ENCODE measurements at places on chromosomes 1 and 21. TPM values are rescaled to one million over a fixed set of nuclear protein-coding genes. Genes with fewer than 3 reads are reported as not detected.

CAPN8 gene
- total RNA-seq: not detected

GPR37L1 gene
- total RNA-seq: not detected

DNA sequence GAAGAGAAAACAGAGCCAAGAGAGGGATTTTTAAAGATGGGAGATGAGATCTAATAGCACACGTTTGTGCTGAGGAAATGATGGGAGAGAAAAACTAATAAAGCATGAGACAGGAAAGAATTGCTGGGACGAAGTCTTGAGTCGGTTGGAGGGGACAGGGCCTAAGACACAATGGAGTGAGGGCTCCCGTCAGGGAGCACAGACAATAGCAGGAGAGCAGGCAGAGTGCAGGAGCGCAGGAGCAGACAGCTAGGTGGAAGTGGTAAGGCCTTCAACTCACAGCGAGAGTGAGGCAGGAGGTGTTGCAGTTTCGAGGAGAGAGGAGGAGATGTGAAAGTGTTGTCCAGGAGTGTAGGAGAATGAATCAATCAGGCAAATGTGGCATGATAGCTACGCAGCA, 59.9 kb upstream of the SOX13 start:
- no peak for DNase-seq

KISS1 gene
- not detected for total RNA-seq

GRCh38 chr1:16628361-16629111, 15.2 kb upstream of the NBPF1 start:
- DNase-seq: no peak

- no peak for DNase-seq
Observed at GRCh38 chr1:24501371-24502064, 1.1 kb upstream of the RCAN3 start.

GRCh38 chr21:28252928-28253327, 739.7 kb downstream of the LTN1 start:
- DNase-seq: no peak

DNA sequence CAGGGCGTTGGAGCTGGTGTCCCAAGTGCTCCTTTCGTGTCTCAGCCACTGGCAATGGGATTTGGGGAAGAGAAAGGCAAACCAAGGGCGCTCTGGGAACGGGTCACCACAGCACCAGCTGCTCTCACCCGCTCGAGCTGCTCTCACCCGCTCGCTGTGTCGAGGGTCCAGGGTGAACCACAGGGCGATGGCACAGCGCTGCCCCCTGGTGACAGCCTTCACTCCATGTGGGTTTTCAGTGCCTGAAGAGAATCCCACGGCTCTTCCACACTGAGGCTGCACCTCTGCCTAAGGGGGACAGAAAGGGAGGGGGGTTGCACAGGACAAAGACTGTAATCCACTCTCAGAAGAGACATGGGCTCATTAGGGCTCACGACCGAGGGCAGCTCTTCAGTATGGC, 7.1 kb upstream of the CLDN19 start:
- DNase-seq: peak; percentile 78

GRCh38 chr1:28365864-28366263, 3.7 kb upstream of the PHACTR4 start:
- no peak for DNase-seq

DNA sequence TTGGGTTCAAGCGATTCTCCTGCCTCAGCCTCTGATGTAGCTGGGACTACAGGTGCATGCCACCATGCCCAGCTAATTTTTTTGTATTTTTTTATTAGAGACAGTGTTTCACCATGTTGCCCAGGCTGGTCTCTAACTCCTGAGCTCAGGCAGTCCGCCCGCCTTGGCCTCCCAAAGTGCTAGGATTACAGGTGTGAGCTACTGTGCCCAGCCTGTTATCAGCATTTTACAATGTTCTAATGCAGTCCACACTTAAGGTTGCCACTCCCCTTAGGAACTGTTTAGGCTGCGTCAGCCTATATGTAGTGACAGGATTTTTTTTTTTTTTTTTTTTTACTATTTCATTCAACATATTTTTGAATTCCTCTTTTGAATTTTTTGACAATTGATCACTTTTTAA, 30.2 kb downstream of the AGPAT3 start:
- no peak for DNase-seq

GRCh38 chr1:210855440-210855839, 278.5 kb downstream of the KCNH1 start:
- DNase-seq: no peak

DNA sequence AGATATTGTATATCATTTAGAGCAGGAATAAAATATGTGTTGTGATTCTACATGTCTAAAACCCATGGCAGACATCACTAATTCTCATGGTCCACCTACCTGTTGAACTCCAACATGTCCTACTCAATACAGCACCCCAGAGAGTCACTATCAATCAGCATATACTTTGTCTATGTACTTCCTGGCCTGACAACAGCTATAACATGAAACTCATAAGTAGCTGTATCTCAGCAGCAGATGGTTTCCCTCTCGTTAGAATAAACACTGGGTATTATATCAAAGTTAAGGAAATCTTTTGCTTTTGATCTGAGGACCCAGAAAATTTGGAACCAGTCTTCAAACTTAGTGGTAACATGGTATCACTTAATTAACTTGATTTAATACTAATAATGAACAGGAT, 15.8 kb downstream of the ARPC5 start:
- DNase-seq: no peak

DNA sequence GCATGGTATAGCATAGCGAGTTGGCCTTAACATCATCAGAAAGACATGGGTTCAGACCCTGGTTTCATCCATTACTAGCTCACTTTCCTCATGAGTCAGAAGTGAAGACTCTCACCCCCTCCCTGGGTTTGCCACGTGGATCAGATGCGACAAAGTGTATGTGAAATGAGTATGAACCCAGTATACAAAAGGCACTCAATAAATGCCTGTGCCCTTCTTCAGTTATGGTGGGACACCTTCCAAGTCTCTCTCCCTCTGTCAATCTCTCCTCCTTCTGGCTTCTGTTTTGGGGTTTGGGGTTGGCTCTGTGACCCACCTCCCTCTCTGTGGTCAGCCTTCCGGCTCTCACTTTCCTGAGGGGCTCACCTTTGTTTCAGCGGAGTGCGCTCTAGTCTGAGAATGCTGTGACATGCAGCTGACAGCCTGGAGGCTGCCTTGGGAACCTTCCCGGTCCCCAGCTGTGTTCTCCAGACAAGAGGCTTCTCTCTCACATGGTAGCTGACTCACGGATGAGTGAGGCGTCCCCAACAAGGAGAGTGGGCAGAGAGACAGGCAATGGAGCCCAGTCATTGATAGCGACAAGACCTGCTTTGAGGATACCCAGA, 155.0 kb upstream of the EDN2 start:
- DNase-seq: no peak

HIVEP3 gene
- 15.1 TPM for total RNA-seq

DNA sequence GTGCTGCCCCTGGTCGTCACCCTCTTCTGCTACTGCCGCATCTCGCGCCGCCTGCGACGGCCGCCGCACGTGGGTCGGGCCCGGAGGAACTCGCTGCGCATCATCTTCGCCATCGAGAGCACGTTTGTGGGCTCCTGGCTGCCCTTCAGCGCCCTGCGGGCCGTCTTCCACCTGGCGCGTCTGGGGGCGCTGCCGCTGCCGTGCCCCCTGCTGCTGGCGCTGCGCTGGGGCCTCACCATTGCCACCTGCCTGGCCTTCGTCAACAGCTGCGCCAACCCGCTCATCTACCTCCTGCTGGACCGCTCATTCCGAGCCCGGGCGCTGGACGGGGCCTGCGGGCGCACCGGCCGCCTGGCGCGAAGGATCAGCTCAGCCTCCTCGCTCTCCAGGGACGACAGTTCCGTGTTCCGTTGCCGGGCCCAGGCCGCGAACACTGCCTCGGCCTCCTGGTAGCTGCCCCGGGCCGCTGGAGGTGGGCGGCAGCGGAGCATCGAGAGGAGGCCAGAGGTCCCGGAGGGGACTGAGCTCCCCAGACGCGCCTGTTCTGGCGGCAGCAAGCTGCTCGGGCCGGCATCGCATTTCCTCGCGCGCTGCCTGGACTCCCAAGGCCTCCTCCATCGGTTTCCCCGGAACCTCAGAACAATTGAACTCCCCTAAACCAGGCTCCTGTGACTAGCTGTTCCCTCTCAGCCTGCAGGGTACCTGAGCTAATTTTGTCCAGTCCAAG, 1.1 kb downstream of the GPR25 start:
- DNase-seq: peak; percentile 40

DNA sequence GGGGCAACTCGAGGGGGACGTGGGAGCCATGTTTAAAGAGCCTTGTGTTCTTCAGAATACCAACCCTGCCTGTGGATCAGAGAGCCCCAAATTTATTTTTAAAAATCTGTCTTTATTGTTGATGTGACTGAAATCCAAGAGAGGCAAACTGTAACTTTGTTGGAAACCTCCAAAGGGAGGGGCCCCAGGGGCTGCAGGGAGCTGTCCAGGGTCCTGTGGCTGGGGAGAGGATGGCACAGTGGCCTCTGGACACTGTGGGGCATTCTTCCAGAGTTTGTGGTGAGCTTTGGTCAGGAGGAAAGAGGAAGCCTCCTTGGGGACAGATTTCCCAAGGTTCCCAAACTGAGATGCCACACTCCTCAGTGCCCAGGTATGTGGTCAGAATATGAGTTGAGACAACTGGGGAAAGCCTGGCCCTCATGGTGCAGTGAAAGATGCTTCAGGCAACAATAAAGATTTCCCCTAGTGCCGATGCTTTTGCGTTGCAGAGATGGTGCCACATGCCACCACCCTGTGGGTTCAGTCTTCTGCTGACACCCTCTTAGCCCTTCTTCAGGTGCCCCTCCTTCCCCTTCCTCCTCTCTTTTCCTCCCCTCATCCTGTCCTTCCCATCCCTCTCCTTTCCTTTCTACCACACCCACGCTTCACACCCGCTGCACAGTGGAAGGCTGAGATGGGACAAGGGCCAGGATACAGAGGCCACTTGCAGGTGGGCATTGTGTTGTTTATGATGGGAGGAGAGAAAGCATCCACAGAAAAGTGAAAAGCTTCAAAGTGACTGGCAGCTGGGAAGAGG, 122.1 kb downstream of the UCK2 start:
- DNase-seq: no peak

- no peak for DNase-seq
Observed at GRCh38 chr1:245304698-245305097, 149.9 kb downstream of the KIF26B start.

DNA sequence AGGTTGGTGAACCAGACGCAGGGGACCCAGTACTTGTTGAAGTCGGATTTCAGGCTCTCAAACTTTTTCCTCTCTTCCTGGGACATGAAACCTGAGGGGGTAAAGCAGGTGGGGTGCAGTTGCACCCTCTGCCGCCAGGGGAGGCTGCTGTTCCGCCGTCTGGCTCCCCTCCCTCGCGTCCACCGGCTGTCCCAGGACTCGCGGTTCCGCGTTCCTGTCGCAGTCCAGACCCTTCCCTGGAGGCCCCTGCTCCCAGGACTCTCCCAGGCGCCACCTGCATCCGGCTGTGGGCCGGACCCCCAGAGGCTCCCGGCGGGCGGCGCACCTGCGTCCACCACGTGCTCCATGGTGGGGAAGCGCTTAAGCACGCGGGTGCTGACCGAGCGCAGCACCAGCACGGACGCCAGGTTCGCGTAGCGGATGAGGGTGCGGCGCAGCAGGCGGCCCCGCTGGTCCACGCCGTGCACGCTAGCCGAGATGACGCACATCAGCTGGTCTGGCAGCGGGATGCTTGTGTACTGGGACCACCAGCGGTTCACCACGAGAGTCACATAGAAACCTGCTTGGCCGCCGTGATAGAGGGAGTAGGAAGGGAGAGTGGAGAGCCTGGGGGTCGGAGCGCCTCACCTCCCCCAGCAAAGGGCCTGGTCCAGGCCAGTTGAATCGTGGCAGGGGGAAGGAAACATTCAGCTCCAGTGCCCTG, 1.7 kb downstream of the BEST4 start:
- peak; percentile 82 for DNase-seq

All from glutamatergic neuron (in vitro differentiated cells).